CD4-positive, alpha-beta T cell treated with Interleukin-2 at 100 ng/mL for 4 hours (primary cell): ENCODE measurements at places on chromosomes 1 and 21.

GRCh38 chr1:18253093-18253492 lies 145.5 kb downstream of the IGSF21 start:
- no peak for DNase-seq

GRCh38 chr1:47699492-47700235 lies 261.8 kb downstream of the FOXD2 start:
- no peak for DNase-seq

DNA sequence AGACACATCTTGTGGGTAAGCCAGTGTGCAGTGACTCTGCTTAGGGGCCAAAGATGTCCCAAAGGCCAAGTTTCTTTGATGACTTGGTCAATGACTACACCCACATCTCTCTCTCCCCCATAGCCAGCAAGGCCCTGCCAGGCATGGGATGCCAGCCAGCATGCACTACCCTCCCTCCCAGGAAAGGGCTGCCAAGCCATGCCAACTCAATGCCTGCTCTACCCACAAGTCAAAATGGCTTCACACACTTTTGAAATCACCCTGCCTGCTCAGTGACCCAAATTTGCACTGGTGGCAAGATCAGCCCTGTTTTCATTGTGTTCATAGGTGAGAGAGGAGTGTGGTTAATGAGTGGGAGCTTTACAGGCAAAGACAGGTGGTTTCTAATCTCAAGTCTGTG lies 112.5 kb downstream of the MATN1 start:
- DNase-seq, result no peak

DNA sequence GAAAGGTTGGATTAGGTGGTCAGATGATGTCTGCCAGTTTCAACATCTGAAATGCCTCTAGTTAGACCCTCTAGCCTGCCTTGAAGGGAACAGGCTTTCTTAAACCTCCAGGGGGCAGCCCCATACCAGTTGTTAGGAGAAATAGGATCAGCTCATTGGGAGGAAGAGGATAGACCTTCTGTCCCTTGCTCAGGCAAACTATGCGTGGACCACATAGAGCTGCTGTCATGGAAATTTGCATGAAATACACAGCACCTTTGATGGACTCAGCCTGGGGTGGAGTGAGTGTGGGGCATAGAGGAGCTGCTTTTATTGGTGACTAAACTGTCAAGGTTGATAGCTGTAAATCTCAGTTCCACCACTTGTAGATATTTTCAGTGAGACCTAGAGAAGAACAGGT lies 38.4 kb upstream of the SPAG17 start:
- no peak for DNase-seq

DNA sequence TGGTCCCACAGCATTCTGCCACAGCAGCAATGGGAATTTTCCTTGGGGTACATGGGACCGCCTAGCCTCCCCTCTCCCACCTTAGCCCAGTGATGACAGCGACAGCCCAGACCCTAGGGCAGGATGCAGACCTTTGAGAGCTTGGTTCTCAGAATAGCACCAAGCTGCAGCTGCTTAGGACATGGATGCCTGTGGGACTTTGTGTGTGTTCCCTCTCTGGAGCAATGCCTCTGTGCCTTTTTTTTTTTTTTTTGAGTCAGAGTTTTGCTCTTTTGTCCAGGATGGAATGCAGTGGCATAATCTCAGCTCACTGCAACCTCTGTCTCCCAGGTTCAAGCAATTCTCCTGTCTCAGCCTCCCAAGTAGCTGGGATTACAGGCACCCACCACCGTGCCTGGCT lies 44.2 kb upstream of the AK4 start:
- no peak for DNase-seq

- DNase-seq, result no peak
Measured at GRCh38 chr1:203126151-203126865, 1.2 kb upstream of the ADORA1 start.

- no peak for DNase-seq
Measured at GRCh38 chr1:152870831-152871730, 7.0 kb upstream of the SMCP start.

DNA sequence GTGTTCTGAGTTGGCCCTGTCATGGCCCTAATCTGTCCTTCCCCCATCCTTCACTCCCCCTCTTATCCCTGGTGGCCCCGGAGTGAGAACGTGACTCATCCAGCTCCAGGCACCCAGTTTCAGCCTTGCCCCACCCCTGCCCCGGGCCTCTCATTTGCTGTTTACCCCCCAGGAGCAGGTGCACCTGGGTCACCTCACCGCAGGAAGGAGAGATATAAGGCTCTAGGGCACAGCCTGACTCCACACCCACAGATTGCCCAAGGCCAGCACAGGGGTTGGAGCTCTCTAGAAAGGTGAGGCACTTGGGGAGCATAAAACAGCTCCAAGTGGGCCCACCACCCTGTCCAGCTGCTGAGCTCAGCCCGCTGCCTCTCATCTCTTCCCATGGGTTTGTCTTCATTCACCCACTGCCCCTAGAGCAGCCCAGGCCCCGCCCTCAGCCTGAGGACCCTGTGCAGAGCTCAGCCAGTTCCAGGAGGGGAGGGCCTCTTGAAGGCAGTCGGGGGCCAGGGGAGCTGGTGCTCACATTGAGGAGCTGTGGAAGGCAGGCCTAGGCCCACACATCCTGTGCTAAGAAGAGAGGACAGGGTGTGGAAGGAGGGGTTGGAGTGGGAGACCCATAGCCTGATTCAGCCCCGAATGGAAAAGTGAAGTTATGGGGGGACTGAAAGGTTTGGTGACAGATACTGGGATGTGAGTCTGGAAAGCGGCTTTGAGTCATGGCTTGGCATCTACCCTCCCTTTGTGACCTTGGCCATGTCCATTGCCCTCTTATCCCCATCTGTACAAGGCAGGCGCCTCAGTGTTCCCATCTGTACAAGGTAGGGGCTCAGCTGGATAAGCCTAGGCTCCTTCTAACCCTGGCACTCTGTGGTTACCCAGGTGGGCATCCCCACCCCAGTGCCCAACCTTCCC lies 16.1 kb upstream of the GPR37L1 start:
- DNase-seq, result no peak
